ENCODE measurements at places on chromosomes 7 and 10.

- DNase-seq: no peak
- no peaks in the 10 kb centered on the region for H3K36me3 ChIP-seq
- H3K27ac ChIP-seq: no peak overlapping the region
- H3K4me1 ChIP-seq: peaks cover 5% of the 10 kb centered on the region
- no peaks in the 10 kb centered on the region for H3K27me3 ChIP-seq
Observed at GRCh38 chr10:79436066-79436849, 9.2 kb downstream of the ZCCHC24 start.

DNA sequence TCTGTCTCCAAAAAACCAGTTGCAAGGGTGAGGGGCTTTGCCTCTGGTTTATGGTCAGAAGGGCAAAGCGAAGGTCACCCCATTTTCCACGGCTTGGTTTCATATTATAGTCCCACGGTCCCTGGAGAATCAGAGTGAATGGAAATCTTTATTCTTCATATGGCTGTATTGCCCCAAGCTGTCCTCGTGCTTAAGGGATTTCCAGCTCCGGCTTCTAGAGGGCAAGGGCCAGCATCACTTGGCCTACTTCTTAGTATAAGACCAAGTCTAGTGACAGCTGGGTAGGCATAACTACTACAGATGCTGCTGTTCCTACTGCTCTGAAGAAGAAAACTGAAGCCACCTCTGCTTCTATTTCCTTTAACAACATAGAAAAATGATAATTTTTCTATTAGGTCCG is 63.2 kb downstream of the PARP12 start:
- no peaks in the 10 kb centered on the region for H3K27me3 ChIP-seq
- no peak for DNase-seq
- H3K27ac ChIP-seq: no peak overlapping the region
- no peaks in the 10 kb centered on the region for H3K4me1 ChIP-seq

GRCh38 chr10:30639946-30640786 is 10.6 kb upstream of the LYZL2 start:
- H3K4me1 ChIP-seq: peaks cover 3% of the 10 kb centered on the region
- H3K27me3 ChIP-seq: no peaks in the 10 kb centered on the region
- no peak overlapping the region for H3K4me3 ChIP-seq
- no peak overlapping the region for H3K27ac ChIP-seq
- H3K36me3 ChIP-seq: no peaks in the 10 kb centered on the region

DNA sequence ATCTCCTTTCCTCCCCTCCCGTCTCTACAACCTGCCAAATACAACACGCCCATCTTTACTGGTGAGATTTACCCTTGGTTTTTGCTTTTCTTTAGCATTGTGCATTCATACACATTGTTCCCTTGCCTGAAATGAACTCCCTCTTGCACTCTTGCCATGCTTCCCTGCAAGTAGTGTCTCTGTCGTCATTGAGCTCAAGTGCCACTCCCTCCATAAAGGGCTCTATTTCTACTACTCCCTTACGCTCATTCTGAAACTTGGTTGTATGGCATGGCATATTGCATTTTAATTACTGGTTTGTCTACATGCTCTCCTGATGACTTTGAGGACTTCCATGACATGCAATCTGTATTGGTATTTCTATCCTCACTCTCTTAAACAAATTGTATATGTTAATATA is 242.7 kb downstream of the THSD7A start:
- H3K27ac ChIP-seq: no peak overlapping the region
- no peaks in the 10 kb centered on the region for H3K36me3 ChIP-seq
- no peaks in the 10 kb centered on the region for H3K27me3 ChIP-seq
- DNase-seq: no peak
- no peaks in the 10 kb centered on the region for H3K4me1 ChIP-seq
- no peak overlapping the region for H3K4me3 ChIP-seq

GRCh38 chr7:71473366-71473967 is 341.5 kb downstream of the GALNT17 start:
- H3K4me3 ChIP-seq: no peak overlapping the region
- H3K27me3 ChIP-seq: no peaks in the 10 kb centered on the region
- H3K36me3 ChIP-seq: 0 out of 2 replicates have a peak, but pooled peaks cover 2% of the 10 kb centered on the region
- no peak for DNase-seq

GRCh38 chr7:38673795-38674194 is 42.6 kb upstream of the AMPH start:
- no peaks in the 10 kb centered on the region for H3K36me3 ChIP-seq
- H3K27me3 ChIP-seq: no peaks in the 10 kb centered on the region
- no peak overlapping the region for H3K27ac ChIP-seq
- H3K4me1 ChIP-seq: no peaks in the 10 kb centered on the region

GRCh38 chr7:69654381-69654780 is 56.1 kb downstream of the AUTS2 start:
- H3K27me3 ChIP-seq: no peaks in the 10 kb centered on the region
- DNase-seq: no peak
- H3K4me1 ChIP-seq: peaks cover 3% of the 10 kb centered on the region
- no peaks in the 10 kb centered on the region for H3K36me3 ChIP-seq
- no peak overlapping the region for H3K27ac ChIP-seq
- no peak overlapping the region for H3K4me3 ChIP-seq

DNA sequence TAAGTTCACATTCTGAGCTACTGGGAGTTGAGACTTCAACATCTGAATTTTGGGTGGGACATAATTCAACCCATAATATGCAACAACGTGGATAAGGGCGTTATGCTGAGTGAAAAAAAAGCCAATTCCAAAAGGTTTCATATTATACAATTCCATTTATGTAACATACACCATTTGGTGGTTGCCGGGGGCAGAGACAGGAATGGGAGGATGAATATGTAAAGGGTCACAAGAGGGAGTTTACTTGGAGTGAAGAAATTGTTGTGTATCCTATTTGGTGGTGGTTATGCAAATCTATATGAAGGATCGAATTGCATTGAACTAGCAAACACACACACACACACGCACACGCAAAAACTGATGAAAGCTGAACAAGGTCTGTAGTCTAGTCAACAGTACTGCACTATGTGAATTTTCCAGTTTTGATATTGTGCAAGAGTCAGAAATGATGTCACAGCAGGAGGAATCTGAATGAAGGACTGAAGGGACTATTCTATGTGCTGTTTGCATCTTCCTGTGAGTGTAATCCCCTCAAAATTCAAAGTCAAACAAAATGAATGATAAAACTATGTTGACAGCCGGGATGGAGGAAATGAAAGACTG is 249.2 kb upstream of the HABP2 start:
- H3K27ac ChIP-seq: no peak overlapping the region
- no peaks in the 10 kb centered on the region for H3K36me3 ChIP-seq
- H3K4me3 ChIP-seq: no peak overlapping the region
- H3K4me1 ChIP-seq: no peaks in the 10 kb centered on the region
- DNase-seq: no peak

DNA sequence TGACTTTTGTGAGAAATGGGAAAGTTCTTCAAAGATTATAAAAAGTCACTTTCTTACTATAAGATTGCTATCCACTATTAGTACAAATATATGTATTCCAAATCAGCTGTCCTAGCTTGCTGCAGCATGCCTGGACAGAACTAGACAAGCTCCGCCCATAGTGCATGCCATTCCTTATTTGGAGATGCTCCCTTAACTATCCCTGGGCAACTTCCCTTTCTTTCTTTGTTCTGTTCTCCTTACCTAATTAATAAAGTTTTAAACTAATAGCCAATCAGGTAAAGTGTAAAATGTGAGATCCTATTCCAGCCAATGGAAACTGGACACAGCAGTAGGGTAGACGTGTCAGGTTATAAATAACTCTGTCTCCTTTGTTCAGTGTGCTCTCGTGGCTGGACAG is 281.9 kb downstream of the CAMK1D start:
- no peak for DNase-seq
- no peak overlapping the region for H3K4me3 ChIP-seq
- no peaks in the 10 kb centered on the region for H3K4me1 ChIP-seq

DNA sequence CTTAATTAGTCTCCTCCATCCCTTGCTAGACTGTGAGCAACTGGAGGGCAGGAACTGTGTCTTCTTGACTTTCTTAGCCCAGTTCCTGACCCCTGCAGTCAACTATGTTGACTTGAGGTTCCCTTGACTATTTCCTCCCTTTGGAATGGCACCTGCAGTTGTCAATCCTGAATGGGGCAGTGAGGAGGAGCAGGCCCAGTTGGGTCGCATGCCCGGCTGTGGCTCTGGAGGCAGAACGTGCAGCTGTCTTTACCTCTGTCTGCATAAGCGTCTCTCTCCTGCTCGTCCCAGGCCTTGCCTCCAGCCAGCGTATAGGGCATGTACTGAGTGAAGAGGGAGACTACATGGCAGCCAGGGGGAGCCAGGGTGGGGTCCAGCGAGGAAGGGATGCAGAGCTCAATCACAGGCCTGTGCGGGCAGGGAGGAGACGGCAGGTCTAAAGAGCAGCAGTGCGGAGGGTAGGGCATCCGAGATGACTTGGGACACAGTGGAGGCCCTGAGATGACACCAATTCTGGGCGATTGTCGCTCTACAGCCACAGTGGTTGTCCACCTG is 26.8 kb downstream of the PYROXD2 start:
- DNase-seq: no peak
- no peak overlapping the region for H3K27ac ChIP-seq
- H3K4me3 ChIP-seq: no peak overlapping the region
- no peaks in the 10 kb centered on the region for H3K4me1 ChIP-seq
- no peaks in the 10 kb centered on the region for H3K36me3 ChIP-seq

DNA sequence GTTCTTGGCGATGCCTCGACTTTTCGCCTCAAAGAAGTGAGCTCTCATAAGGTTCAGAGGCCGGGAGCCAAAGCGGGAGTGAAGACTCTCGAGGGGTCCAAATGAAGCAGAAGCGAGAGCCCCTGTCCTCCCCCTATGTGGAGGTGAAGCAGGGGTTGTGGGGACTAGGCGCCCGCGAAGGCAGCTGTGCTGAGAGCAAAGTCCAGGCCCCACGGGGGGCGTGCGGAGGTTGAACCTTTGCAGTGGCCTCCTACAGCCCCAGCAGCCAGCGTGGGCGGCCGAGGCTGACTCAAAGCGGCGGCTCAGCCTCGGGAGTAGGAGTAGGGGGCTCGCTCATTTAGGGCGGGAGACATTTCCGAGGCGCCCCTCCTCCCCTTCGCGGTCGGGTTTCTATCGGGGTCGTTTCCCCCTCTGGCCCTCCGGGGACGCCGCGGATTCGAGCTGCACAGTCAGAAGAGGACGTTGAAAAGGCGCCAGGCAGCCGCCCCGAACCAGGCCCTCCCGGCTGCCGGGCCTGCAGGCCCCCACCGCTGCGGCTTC is 553 bp upstream of the ADD3 start:
- H3K27me3 ChIP-seq: no peaks in the 10 kb centered on the region
- H3K36me3 ChIP-seq: no peaks in the 10 kb centered on the region
- peaks cover 1% of the 10 kb centered on the region for H3K4me1 ChIP-seq

DNA sequence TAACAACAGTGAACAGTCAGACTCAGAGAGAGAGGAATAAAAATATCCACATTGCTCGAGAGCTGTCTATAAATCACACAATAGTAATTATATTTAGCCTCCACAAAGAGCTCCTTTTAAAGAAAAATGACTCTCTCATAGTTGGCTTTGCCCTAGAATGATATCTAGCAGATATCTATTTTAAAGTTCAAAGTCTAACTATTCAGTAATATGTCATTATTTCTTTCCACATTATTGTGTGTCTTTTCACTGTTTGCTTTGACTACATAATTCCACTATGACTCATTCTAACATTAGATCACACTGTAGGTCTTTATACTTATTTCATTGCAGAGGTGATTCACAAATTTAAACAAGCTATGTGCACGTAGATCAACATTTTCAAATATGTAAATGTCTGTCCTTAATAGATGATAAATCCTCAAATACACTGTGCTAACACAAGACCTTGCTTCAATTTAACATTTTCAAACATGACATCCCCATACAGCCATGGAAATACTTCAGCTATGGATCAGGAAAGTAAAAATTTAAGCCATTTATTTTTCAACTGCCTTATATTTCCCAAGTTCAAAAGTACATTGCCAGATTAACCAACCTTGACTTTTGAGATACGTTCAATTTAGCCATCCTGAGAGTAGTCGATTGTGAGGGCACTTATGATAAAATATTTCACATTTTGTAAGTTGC is 99.9 kb upstream of the AKR1E2 start:
- H3K4me1 ChIP-seq: no peaks in the 10 kb centered on the region
- H3K27me3 ChIP-seq: no peaks in the 10 kb centered on the region
- no peaks in the 10 kb centered on the region for H3K36me3 ChIP-seq
- H3K27ac ChIP-seq: no peak overlapping the region
- H3K4me3 ChIP-seq: no peak overlapping the region

- H3K4me3 ChIP-seq: no peak overlapping the region
- no peaks in the 10 kb centered on the region for H3K36me3 ChIP-seq
Observed at GRCh38 chr10:88996927-88997326, 6.3 kb downstream of the FAS start.

- peak overlapping the region; percentile 18 for H3K4me3 ChIP-seq
- DNase-seq: no peak
- H3K4me1 ChIP-seq: peaks cover 5% of the 10 kb centered on the region
Observed at GRCh38 chr7:149770728-149771636, 2.4 kb downstream of the ZNF467 start.

DNA sequence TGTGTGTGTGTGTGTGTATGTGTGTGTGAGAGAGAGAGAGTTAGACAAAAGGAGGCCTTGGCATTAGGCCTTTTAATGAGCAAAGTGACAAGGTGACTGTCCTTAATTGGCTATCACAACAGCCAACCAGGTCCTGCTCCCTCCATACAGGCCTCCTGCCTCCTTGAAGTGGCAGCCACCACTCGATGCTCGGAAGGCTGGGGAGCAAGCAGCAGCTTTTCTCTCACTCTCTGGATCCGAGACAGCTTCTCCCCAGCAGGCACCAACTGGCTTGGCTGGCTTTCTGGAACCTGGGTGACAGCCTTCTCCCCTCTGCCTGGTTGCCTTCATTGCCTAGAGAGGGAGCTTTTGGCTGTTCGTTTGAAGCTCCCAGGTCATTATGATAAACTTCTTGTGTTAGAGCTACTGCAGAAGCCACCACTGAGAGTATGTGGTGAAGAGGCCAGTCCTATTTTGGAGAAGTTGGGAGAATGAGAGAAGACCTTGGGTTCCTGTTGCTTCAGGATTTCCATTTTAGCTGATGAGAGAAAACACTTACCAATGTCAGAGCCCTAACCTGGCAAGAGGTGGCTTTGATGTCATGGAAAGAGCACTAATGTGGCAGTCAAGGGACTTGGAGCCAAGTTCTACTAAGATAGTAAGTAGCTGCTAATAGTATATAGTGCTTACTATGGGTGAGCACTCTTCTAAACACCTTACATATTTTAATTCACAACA is 37.6 kb downstream of the RPS24 start:
- H3K27me3 ChIP-seq: no peaks in the 10 kb centered on the region
- H3K4me1 ChIP-seq: no peaks in the 10 kb centered on the region
- H3K4me3 ChIP-seq: no peak overlapping the region
- no peaks in the 10 kb centered on the region for H3K36me3 ChIP-seq
- no peak overlapping the region for H3K27ac ChIP-seq

DNA sequence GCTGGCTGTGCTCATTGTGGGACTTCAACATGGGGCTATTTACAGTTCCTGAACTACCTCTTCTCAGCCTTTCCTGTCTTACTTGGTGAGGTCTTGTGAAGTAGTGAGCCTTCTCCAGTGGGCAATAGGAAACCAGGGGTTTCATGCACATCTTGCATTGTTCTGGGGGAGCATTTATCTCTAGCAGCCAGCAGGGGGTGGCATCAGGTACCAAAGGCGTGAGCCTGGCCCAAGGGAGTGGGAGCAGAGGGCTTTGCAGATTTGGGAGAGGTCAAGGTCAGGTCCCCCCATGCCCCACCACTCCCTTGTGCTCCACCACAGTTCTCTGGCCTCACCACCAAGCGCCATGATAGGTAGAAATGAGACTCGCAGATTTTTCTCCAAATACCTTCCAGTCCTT is 85.4 kb upstream of the NPTX2 start:
- H3K27me3 ChIP-seq: no peaks in the 10 kb centered on the region
- H3K4me3 ChIP-seq: no peak overlapping the region
- no peak overlapping the region for H3K27ac ChIP-seq
- no peaks in the 10 kb centered on the region for H3K4me1 ChIP-seq
- no peak for DNase-seq

All from iPS DF 6.9 (cell line).